ENCODE measurements at places on chromosomes 13 and 19. TPM values are rescaled to one million over a fixed set of nuclear protein-coding genes. Genes with fewer than 3 reads are reported as not detected.

Gene SIGLEC6
- 3.2 TPM for total RNA-seq

Gene WTIP
- 19.1 TPM for total RNA-seq

Gene KASH5
- 0.84 TPM for total RNA-seq

GRCh38 chr19:40326201-40326600, 22.0 kb downstream of the C19orf47 start:
- H3K36me3 ChIP-seq, result no peaks in the 10 kb centered on the region
- no peaks in the 10 kb centered on the region for H3K27me3 ChIP-seq
- no peak overlapping the region for H3K27ac ChIP-seq
- H3K4me1 ChIP-seq, result no peaks in the 10 kb centered on the region
- DNase-seq, result no peak

- no peaks in the 10 kb centered on the region for H3K27me3 ChIP-seq
- no peak for DNase-seq
- H3K27ac ChIP-seq, result no peak overlapping the region
- no peaks in the 10 kb centered on the region for H3K4me1 ChIP-seq
- no peak overlapping the region for H3K4me3 ChIP-seq
Measured at GRCh38 chr13:66984241-66984640, 245.9 kb downstream of the PCDH9 start.
